OCI-LY7 (cell line): ENCODE measurements at places on chromosomes 16 and 17.

- no peak for DNase-seq
Observed at GRCh38 chr16:71350821-71351557, 7.5 kb upstream of the CALB2 start.

DNA sequence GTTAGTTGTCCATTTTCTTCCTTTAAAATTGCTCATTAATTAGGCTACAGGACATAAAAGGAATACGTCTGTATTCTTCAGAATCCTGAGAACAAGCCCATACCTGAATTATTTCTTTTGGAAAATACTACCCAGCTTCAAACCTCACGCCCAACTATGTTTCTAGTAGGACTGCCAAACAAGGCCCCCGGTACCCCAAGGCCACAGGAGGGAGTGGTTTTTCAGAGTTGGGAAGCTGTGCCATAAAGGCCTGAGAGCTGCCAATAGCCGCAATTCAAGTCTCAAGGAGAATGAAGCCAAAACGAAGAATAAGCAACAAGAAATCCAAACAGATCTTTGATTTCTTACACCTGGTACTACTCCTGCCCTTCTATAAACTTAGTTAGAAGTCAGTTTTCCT lies 48.3 kb downstream of the UBE2G1 start:
- no peak for DNase-seq

GRCh38 chr16:2194166-2194834 lies 2.1 kb downstream of the CASKIN1 start:
- DNase-seq: no peak

DNA sequence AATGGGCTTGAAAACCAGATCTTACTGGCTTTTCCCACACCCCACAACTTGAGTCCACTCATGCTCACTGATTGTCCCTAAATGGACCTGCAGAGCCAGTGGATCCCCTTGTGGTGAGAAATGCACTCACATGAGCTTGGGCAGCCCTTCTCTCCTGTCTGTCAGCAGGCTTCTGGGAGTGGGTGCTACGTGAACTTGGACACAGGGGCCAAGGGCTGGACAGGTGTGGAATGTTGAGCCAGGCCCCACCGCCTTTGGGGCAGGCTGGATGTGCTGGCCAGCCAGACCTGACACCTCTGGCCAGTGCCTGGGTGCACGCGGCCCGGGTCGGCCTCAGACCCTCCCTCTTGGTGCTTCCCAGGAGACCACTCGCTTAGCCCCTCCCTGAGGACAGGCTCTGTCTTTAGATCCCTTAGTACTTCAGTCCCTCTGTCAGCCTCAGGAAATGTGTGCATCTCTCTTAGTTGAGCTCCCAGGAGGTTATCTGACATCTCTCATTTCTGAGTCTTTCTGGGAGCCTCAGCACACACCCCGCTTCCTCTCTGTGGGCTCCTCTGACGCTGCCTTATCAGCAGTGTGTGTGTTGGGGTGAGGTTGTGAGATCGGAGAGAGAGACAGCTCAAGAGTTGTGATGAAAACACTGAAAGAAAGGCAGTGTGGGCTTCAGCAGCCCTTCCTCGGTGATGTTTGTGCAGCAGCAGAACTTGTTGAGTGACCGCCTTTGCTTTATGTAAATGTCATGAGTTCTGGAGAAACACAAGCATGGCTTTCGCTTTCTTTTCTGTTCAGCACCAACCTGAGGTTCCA lies 117.0 kb downstream of the RAB11FIP4 start:
- DNase-seq: no peak

DNA sequence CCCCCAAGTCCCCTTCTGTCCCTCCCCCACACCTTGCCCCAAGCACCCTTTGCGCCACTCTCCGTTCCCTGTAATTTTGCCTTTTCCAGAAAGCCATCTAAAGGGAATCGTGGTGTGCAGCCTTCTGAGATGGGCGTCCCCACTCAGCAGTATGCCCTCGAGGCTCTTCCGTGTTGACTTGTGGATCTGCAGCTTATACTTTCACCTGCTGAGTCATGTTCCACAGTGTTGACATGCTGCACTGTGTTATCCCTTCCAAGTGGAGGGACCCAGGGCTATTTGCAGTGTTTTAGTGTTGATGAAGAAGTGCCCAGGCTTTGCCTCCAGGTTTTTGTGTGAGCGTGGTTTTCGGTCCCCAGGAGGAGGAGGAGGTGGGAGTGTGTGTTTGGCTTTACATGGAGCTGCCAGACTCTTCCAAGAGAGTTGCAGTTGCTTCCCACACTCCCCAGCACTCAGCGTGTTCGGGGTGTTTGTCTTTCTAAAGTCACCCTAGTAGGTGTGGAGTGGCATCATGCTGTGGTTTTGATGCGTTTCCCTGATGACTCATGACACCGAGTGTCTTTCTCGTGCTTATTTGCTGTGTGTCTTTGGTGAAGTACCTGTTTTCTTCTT lies 32.1 kb upstream of the JPT2 start:
- no peak for DNase-seq

GRCh38 chr17:49512296-49513043 lies 17.4 kb downstream of the NGFR start:
- no peak for DNase-seq

DNA sequence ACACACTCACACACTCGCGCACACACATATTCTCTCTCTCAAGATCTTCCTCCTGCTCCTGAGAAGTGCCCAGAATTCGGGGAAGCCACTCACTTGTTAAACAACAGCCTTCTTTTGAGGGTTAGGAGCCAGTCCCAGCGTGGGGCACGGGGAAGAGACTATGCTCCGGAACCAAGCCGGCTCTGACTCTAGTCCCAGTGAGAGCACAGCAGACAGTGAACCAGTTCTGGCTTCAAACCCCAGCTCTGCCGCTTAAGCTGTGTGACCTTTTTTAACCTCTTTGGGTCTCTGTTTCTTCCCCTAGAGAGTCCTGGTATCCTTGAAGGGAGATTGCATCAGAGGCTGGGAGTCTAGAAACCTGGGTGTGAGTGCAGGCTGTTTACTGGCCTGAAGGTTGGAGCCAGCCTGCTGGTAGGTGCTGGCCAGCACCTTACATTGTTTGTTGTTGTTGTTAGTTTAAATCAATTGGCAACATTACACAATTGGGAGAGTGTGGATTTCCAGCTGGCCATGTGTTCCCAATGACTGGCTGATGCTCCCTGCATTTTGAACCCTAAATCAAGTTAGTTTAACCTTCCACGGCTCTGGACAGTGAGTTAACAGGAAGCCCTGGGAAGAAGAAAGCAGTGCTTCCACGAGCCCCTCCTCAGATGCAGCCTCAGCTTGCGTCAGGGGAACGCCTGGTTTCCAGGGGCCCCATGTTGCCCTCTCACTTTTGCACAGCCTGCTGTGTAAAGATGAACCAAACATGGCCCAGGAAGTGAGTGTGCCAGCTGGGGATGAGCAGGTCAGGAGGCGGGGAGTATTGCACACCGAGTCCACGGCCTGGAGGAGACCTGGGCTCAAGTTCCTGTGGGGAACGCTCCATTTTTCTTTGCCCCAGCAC lies 71.5 kb downstream of the GAS7 start:
- no peak for DNase-seq

DNA sequence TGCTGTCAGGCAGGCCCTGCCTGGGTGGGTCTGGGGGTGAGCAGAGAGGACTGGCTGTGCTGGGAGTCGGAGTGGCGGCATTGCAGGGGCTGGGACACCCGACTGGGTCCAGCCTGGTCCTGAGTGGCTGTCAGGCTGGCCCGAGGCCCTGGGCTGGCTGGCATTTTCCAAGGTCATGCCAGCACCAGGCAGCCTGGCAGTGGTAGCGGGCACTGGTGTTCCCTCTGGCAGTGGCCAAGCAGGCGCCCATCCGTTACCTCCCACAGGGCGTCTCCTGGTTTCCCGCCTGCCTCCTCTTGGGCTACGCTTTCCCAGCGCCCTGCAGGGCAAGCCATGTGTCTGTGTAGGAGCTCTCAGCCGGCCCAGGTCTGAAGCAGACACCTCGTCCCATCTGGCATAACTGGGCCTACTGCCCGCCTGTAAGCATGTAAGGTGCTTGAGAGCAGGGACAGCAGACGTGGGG lies 5.7 kb upstream of the PKMYT1 start:
- no peak for DNase-seq

GRCh38 chr16:11080327-11080967 lies 136.1 kb downstream of the CLEC16A start:
- DNase-seq: no peak

- DNase-seq: no peak
Observed at GRCh38 chr17:65633146-65633881, 71.9 kb upstream of the AXIN2 start.
